Suprapubic skin (tissue), 4 donors: ENCODE measurements at places on chromosomes 6 and 20. TPM values are rescaled to one million over a fixed set of nuclear protein-coding genes. Genes with fewer than 3 reads are reported as not detected.

The SIRPD gene
- total RNA-seq, result not detected

The HDGFL1 gene
- not detected for total RNA-seq

The ESF1 gene
- total RNA-seq, result 11.6 TPM

The SLC44A4 gene
- 2.0 TPM for total RNA-seq

- no peak for DNase-seq
- H3K36me3 ChIP-seq, result no peaks in the 10 kb centered on the region
- H3K27ac ChIP-seq, result no peak overlapping the region
- no peaks in the 10 kb centered on the region for H3K4me1 ChIP-seq
Observed at GRCh38 chr6:150622941-150623874, 23.5 kb downstream of the PLEKHG1 start.

DNA sequence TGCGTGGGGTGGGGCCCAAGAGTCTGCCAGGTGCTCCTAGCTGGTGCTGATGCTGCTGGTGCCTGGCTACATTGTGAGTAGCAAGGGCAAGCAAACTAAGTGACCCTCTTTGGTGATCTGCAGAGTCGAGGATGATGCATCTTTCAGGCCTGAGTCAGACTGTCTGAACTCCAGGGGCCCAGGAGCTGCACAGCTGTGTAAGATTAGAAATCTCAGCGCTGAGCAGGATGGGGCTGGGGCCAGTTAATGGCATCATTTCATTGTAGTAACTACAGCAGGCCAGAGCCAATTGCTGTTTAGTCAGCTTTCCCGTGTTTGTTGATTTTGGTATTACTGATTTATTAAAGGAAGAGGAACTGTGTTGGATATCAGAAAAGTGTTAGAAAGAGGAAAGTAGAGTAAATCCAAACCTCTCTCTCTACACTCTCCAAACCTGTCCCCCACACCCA is 365.2 kb downstream of the PAX1 start:
- no peaks in the 10 kb centered on the region for H3K4me1 ChIP-seq
- no peaks in the 10 kb centered on the region for H3K27me3 ChIP-seq
- no peaks in the 10 kb centered on the region for H3K36me3 ChIP-seq
- H3K27ac ChIP-seq, result no peak overlapping the region
- no peak overlapping the region for H3K4me3 ChIP-seq

The HCK gene
- 10.0 TPM for total RNA-seq

The PM20D2 gene
- total RNA-seq, result 17.3 TPM

GRCh38 chr6:17007749-17008148 is 94.1 kb upstream of the STMND1 start:
- H3K36me3 ChIP-seq, result no peaks in the 10 kb centered on the region
- DNase-seq, result no peak
- no peaks in the 10 kb centered on the region for H3K27me3 ChIP-seq
- H3K4me3 ChIP-seq, result no peak overlapping the region

GRCh38 chr6:121880831-121881230 is 445.4 kb downstream of the GJA1 start:
- H3K27ac ChIP-seq, result no peak overlapping the region
- no peaks in the 10 kb centered on the region for H3K27me3 ChIP-seq
- no peaks in the 10 kb centered on the region for H3K36me3 ChIP-seq
- H3K4me3 ChIP-seq, result no peak overlapping the region
- no peak for DNase-seq
